Heart left ventricle (tissue), 16 donors: ENCODE measurements at places on chromosomes 16 and 17. TPM values are rescaled to one million over a fixed set of nuclear protein-coding genes. Genes with fewer than 3 reads are reported as not detected.
A peak's percentile ranks its signal among the peaks of the same experiment; 100 is the strongest.

GRCh38 chr17:16954521-16954920 lies 17.4 kb downstream of the TNFRSF13B start:
- no peak for DNase-seq
- H3K4me1 ChIP-seq, result no peaks in the 10 kb centered on the region
- H3K36me3 ChIP-seq, result no peaks in the 10 kb centered on the region
- no peak overlapping the region for H3K27ac ChIP-seq

GRCh38 chr16:56945847-56946527 lies 14.0 kb downstream of the HERPUD1 start:
- peaks cover 44% of the 10 kb centered on the region for H3K36me3 ChIP-seq
- peaks cover 7% of the 10 kb centered on the region for H3K4me1 ChIP-seq
- no peak overlapping the region for H3K4me3 ChIP-seq
- no peak for DNase-seq
- peak overlapping the region; percentile 5 for H3K27ac ChIP-seq
- H3K27me3 ChIP-seq, result no peaks in the 10 kb centered on the region

DNA sequence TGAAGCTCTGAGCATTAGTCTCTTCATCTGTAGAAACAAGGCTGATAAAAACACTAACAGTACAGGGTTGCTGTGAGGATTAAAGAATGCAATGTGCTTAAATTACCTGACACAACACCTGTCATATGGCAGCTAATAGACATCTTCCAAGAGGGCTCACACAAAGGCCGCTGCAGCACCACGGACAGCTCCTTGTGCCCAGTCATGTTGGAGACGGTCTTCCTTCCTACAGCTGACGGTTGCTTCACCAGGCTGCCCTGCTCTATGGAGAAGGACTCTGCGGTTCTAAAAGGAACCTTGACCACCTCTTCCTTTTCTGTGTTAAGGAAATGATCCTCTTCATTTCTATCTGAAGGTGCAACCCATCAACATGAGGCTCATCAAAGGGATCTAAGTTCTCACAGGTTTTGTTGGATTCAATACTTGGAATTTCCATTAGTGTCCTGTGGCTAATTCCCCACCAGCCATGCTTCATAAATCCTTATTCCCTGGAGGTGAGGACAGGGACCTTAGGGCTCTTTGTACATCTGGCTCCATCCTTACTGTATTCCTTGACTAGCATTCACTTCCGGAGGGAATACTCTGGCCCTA lies 138.9 kb upstream of the CES5A start:
- H3K36me3 ChIP-seq, result no peaks in the 10 kb centered on the region
- peak; percentile 55 for DNase-seq
- no peak overlapping the region for H3K27ac ChIP-seq
- no peak overlapping the region for H3K4me3 ChIP-seq

DNA sequence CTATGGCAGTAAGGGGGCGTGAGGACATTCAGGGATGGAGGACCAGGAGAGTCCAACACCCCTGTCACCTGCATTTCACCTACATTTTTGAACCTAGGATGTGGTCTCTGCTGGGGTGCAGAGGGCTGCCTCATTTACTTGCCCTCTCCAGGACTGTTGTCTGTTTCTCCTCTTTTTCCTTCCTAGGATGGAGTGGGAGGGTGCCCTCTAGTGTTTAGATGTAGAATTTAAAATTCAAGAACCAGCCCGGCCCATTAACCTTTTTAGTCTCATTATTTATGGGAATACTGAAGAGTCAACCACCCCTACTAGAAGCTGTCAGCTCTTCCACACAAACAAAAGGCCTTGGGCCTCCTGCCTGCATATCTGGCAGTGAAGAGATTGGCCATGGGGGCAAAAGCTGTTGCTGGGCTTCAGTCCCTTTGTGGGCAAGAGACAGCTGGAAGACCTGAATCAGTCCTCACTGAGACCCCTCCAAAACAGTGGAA lies 2.5 kb upstream of the STARD3 start:
- H3K27me3 ChIP-seq, result no peaks in the 10 kb centered on the region
- no peak overlapping the region for H3K27ac ChIP-seq
- H3K36me3 ChIP-seq, result no peaks in the 10 kb centered on the region
- H3K4me3 ChIP-seq, result no peak overlapping the region
- H3K4me1 ChIP-seq, result peaks cover 26% of the 10 kb centered on the region

DNA sequence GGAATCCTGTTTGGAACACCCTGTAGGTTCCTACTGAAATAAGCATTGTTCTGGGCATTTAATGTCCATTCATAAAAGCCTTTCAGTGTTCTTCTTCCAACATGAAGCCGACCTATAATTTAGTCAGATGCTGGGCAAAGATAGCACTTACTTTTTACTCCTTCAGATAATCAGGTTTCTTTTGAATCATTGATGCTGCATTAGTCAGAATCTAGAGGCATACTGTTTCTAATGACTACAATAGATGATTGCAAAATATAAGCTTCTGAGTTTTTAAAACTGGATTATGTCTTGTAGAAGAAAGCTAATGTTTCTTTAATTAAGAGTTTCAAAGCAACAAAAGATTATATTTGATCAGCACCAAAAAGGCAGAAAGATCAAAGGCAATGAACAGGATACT lies 16.0 kb downstream of the MMD start:
- no peaks in the 10 kb centered on the region for H3K27me3 ChIP-seq
- no peak overlapping the region for H3K27ac ChIP-seq
- no peaks in the 10 kb centered on the region for H3K4me1 ChIP-seq

CCDC144A gene
- 2.0 TPM for total RNA-seq

DNA sequence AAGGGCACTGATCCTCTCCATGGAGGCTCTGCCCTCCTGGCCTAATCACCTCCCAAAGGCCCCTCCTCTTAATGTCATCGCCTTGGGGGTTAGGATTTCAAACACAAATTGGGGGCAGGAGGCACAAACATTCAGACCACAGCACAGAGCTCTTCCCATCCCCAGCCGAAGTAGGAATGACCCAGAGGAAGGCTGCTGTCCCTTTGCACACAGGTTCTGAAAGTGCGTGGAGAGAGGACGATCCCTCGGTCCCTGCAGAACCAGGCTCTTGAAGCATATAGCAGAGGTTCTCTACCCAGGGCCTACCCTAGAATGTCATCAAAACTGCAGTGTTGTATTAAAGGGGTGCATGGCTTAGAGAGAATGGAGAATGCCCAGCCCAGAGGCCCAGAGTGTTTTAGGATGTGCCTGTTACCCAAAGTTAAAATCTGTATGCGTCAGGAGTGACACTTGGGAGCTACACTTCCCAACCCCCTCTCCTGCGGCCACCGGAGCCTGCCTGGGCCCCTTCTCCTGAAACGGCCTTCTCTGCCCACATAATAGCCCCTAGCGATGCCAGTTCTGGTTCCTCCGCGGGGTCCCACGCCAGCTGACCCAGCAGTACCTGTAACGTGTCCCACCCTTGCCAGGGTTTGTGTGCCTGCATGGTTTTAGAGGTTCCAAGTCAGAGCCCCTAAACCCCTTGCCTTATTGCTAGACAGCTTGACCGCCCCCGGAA lies 159.5 kb upstream of the CACNG5 start:
- no peaks in the 10 kb centered on the region for H3K27me3 ChIP-seq
- H3K36me3 ChIP-seq, result no peaks in the 10 kb centered on the region
- no peaks in the 10 kb centered on the region for H3K4me1 ChIP-seq

GRCh38 chr17:44909681-44910144 lies 5.6 kb downstream of the GFAP start:
- no peak overlapping the region for H3K27ac ChIP-seq
- no peak for DNase-seq
- no peaks in the 10 kb centered on the region for H3K36me3 ChIP-seq
- no peak overlapping the region for H3K4me3 ChIP-seq

HS3ST3A1 gene
- total RNA-seq, result 5.7 TPM

DNA sequence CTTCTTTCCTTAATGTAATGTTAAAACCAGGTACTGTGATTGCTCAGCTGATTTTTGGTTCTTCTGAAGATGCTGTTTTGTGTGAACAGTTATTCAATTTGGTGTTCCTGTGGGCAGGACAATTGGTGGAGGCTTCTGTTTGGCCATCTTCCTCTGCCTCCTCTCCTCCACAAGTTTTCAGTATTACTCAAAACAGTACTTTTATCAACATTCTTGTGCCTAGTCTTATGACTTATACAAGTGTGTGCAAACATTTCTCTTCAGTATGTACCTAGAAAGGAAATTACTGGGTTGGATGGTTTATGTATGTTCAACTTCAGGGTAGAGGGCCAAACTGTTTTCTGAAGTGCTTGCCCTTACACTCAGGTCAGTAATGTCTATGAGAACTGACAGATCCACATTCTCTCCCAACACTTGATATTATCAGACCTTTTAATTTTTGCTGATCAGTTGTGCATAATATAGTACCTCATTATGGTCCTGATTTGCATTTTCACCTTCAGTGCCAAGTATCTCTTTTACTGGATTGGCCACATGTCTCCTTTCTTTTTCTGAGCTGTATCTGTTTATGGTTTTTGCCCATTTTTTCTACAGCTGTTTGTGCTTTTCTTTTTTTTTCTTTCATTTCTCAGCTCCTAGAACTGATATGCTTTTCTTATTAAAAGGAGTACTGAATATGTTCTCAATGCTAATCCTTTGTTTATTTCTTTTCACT lies 50.9 kb downstream of the ERCC4 start:
- no peaks in the 10 kb centered on the region for H3K27me3 ChIP-seq
- DNase-seq, result no peak
- no peak overlapping the region for H3K27ac ChIP-seq

DNA sequence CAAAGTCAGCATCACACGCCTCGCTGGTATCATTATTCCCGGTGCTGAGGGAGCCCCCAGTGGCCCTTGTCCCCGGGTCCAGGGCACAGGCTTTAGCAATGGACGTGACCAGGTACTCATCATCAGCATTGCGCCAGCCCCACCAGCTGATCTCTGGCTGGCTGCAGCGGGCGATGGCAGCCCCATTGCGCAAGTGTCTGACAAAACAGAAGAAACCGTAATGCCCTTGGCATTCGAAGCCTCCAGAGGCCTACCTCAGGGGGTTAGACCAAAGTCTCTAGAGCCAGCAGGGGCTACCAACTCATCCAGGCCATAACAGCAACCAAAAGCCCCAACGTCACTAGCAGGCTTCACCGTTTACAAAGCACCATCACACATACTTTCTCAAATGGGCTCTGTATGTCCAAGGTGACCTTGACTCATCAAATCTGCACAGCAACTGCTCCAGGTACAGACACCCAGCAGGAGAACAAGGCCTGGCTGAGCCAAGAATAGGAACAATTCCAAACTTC lies 7.3 kb downstream of the MTMR4 start:
- H3K4me1 ChIP-seq, result no peaks in the 10 kb centered on the region
- H3K36me3 ChIP-seq, result peaks cover 100% of the 10 kb centered on the region
- DNase-seq, result no peak
- peak overlapping the region; percentile 13 for H3K27ac ChIP-seq
- no peak overlapping the region for H3K4me3 ChIP-seq

DNA sequence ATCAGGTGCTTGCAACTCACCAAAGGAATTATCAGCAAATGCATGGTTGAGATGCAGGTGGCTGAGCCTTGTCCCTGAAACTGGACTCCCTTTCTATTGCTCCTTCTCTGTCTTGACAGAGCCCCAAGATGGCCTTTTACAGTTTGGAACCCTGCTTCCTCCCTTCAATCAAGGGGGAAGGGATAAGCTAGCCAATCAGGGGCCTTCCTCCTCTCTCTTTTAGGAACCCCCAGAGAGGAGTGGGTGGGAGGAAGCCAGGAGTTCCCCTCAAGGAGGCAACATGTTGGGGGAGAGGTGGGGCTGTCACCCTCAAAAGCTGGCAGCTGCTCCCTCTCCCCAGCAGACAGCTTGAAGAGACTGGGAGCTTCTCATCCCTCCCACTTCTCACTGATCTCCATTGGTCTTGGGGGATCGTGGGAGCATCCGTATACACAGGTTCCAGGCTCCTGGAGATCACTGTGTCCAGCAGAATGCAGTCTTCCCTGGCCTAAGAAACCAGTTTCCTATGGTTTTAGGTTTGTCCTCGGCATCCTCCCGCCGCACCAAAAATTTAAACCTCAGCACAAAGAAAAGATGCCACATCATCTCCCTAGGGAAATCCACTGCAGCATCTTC lies 7.2 kb downstream of the RASL10B start:
- no peak for DNase-seq
- H3K27ac ChIP-seq, result no peak overlapping the region
- no peaks in the 10 kb centered on the region for H3K4me1 ChIP-seq
- H3K27me3 ChIP-seq, result peaks cover 2% of the 10 kb centered on the region

KRTAP9-4 gene
- not detected for total RNA-seq

GRCh38 chr17:10420811-10421210 lies 939 bp downstream of the MYH8 start:
- H3K4me3 ChIP-seq, result no peak overlapping the region
- H3K36me3 ChIP-seq, result no peaks in the 10 kb centered on the region
- no peaks in the 10 kb centered on the region for H3K27me3 ChIP-seq

DRC7 gene
- not detected for total RNA-seq

- no peak overlapping the region for H3K27ac ChIP-seq
- no peak overlapping the region for H3K4me3 ChIP-seq
- H3K4me1 ChIP-seq, result no peaks in the 10 kb centered on the region
- H3K27me3 ChIP-seq, result no peaks in the 10 kb centered on the region
- peaks cover 47% of the 10 kb centered on the region for H3K36me3 ChIP-seq
These were observed 8.9 kb upstream of the TRPV3 start for GRCh38 chr17:3566551-3566950.

- H3K4me3 ChIP-seq, result no peak overlapping the region
- no peak for DNase-seq
- H3K4me1 ChIP-seq, result no peaks in the 10 kb centered on the region
These were observed 2.4 kb upstream of the SLC5A10 start for GRCh38 chr17:18949566-18949965.

DNA sequence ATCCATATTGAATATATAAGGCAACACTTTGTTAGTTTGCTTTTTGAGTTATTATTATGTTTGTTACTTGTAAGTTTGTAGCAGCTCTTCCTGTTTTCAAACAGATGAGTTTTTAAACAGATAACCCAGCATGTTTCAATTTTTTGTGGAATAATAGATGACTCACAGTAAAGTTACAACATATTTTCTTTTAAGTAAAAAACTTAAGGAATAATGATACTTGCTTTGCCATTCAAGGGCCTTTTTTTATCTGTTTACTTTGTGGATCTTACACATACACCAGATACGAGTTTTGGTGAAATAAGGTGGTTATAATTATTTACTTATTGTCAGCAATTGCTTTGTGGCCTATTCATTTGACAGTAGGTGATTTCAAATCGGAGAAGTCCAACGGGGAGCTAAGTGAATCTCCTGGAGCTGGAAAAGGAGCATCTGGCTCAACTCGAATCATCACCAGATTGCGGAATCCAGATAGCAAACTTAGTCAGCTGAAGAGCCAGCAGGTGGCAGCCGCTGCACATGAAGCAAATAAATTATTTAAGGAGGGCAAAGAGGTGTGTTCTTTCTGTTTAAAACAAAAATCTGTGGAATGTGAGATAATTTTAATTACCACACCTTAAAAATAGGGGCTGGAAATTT lies 66.3 kb downstream of the BPTF start:
- H3K4me1 ChIP-seq, result no peaks in the 10 kb centered on the region
- peaks cover 16% of the 10 kb centered on the region for H3K36me3 ChIP-seq
- DNase-seq, result no peak

TXNL4B gene
- total RNA-seq, result 4.6 TPM

GRCh38 chr16:58020628-58021521 lies 4.7 kb upstream of the MMP15 start:
- H3K4me1 ChIP-seq, result peaks cover 34% of the 10 kb centered on the region
- DNase-seq, result peak; percentile 69
- no peak overlapping the region for H3K27ac ChIP-seq
- no peak overlapping the region for H3K4me3 ChIP-seq
- no peaks in the 10 kb centered on the region for H3K27me3 ChIP-seq
